ENCODE measurements at places on chromosomes 12 and 14. TPM values are rescaled to one million over a fixed set of nuclear protein-coding genes. Genes with fewer than 3 reads are reported as not detected.

Gene SIVA1
- polyA plus RNA-seq = 56.5 TPM

Gene WSCD2
- polyA plus RNA-seq = 9.7 TPM

Gene DBX2
- polyA plus RNA-seq = 0.12 TPM

Gene NELL2
- polyA plus RNA-seq = 12.2 TPM

Gene NOPCHAP1
- polyA plus RNA-seq = 11.9 TPM

Gene CLEC7A
- 2.1 TPM for polyA plus RNA-seq
